HEK293T (cell line): ENCODE measurements at places on chromosomes 7 and 10.

- no peak for DNase-seq
These were observed 105.8 kb downstream of the HIPK2 start for GRCh38 chr7:139671967-139672366.

DNA sequence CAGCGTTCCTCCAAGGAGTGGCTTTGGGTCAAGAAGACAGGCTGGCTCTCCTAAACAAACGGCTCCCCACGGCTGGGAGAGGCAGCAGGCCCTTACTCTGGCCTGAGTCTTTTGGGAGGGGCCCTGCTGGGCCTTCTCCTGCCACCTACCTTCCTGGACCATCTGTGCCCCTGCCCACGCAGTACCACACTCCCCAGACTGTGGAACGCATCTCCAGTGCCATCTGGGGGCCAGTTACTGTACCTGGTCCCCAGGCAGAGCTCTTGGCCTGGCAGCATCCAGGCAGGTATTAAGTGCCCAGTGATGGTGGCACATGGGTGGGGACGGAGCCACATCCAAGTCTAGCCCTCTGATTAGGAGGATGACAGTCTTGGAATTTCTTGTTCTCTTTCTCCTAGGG lies 14.4 kb downstream of the ALKBH4 start:
- no peak for DNase-seq

GRCh38 chr7:97868788-97869187 lies 3.4 kb downstream of the ASNS start:
- no peak for DNase-seq

DNA sequence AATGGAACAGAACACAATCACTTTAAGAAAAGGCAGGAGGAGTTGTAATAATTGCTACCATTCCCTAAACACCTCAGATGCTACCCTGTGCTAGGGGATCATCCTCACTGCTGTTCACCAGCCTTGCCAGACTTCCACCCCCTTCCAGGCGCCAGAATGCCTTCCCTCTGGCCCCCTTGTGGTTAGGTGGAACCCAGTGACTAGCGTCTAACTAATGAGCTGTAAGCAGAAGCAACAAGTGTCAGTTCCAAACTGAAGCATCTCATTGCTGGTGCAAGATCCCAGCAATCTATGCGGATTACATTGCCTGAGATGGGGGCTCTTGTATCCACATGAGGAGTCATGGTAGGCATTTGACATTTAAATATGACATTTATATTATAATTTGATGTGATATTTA lies 86.6 kb downstream of the FRMD4A start:
- peak; percentile 30 for DNase-seq

GRCh38 chr10:117936566-117936965 lies 110.2 kb downstream of the RAB11FIP2 start:
- no peak for DNase-seq

- DNase-seq: no peak
These were observed 150.0 kb downstream of the SGMS1 start for GRCh38 chr10:50473756-50474155.

DNA sequence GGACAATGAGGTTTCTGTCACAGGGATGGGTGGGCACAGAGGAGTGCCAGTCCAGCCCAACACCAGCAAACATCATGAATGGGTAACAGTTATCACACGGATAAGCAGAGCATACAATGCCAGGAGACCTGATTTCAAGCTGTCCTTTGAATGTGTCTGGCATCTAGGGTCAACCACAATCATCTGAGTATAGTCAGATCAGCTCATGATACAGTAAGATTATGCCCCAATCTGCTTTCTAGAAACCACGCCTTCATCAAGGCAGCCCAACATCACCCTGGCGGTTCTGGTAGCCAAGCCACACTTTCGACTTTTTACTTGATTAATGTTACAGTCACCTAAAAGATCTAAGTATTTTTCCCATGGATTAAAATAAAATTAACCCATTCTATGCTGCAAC lies 10.5 kb downstream of the FAM171A1 start:
- DNase-seq: no peak
